ENCODE measurements at places on chromosomes 16 and 17.

DNA sequence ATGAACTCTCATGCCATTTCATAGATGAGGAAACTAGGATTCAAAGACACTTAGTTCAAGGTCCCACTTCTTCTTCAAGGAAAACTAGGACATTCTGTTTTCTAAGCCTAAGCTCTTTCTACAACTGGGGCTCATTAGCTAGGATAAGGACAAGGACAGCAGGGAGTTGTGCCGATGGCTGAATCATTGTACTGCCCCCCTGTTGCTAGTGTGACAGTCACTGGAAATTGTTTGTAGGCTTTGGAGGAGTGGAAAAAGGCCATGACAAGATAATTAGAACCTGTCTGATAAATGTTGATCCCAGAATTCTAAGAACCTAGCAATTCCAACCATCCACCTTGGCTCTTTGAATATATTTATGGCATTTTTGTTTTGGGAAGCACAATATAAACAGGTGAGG is 445.7 kb downstream of the CDH8 start:
- no peak for DNase-seq

GRCh38 chr16:27813591-27813990 is 249.9 kb downstream of the GSG1L start:
- no peak for DNase-seq

- DNase-seq = no peak
Observed at GRCh38 chr17:79666111-79666510, 55.3 kb upstream of the RBFOX3 start.

- DNase-seq = no peak
Observed at GRCh38 chr16:1769402-1770300, 1.7 kb downstream of the NME3 start.

DNA sequence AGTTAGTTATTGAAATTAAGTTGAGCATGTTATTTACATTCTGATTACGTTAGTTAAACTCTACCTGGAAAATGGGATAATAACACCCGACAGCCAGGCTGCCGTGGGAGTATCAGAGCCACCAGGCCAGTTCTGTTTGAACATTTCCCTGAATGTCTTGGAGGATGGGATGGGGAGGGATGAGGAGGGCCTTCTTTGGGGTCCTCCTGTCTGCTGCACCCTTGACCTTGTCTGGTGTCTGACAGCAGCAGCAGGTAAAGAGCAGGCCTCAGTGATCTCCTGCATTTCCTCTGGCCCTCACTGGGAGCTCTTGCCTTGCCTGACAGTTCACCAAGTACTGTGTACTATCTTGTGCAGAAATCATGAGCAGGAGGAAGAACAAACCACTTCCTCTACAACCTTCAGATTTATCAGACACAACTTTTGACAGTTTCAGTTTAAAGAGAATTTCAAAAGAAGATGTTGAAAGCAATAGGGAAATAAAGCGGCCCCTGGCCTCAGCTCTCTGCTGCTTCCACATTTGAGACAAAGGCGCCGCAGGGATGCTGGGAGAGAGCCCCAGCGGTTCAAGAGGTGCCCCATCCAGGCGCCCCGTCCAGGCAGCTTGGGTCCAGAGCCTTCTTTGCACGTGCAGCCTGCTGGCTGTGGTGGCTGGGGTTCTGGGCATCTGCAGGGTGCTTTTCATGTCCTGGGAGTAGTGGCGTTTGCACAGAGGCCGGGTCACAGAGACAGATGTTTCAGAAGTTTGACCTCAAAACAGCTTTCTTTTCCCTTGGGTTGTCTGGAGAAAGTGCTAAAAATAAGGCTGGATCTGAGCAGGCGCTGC is 25.3 kb downstream of the CMIP start:
- DNase-seq = peak; percentile 92

- DNase-seq = peak; percentile 98
Observed at GRCh38 chr17:62065611-62066468, 762 bp upstream of the MED13 start.

DNA sequence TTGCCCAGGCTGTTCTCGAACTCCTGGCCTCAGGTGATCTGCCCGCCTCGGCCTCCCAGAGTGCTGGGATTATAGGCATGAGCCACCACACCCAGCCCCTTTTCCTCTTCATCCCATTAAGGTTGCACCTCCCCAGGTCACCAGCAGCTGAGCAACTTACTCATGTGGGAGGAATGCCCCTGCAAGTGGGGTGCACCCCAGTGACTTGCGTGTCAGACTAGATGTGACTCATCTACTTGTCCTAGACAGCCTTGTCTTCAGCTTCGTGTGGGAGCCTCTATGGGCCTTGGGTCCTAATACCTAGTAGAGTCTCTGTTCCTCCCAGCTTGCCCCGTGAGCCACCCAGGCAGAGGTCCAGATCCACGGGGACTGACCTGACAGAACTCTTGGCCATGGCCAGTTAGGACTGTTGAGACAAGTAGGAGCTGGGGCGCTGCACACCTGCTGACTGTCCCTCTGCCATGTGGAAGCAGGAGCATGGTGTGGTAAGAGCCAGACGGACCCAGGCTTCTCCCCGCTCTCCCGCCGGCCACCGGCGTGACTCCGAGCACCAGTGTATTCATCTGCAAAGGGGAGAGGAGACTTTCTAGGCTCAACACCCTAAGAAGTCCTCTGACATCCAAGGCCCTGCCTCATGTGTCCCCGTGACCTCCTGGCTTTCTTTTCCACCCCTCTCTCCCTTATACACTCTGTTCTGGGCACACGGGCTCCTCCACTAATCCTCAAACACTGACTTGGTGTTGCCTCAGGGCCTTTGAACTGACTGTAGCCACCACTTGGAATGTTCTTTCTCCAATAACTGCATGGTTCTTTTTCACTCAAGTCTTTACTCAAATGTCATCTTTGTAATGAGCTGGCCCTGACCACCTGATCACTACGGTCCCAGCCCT is 11.6 kb upstream of the CBX4 start:
- DNase-seq = no peak

DNA sequence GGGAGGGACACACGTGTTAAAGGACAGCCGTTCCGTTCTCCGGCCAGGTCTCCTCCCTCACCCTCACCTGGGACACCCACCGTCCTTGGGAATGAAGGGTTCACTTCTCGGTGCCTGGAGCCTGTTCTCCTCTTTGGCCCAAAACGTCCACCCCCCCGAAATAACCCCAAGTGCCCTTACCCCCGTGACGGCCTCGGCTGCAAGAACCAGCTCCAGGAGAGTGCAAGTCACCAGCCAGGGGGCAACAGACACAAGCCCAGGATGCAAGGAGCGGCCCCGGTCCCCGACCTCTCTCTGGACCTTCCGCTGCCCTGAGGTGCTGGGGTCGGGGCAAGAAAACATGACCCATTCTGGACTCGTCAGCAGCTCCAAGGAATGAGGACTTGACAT is 20.0 kb upstream of the UBE2I start:
- no peak for DNase-seq

DNA sequence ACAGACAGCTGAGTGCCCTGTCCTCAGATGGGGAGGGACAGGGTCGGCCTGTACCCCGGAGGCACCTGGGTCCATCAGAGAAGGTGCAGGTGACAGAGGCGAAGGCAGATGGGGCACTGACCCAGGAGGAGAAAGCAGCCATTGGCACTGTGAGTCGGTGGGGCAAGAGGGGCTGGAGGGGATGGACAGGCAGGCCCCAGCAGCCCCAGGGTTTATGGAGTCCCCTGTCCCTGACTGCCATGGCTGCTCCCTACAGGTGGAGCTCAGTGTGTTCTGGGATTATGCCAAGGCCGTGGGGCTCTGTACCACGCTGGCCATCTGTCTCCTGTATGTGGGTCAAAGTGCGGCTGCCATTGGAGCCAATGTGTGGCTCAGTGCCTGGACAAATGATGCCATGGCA is 32.1 kb downstream of the ANKRD40 start:
- no peak for DNase-seq

GRCh38 chr17:3957735-3958599 is 6.3 kb downstream of the ATP2A3 start:
- no peak for DNase-seq

- no peak for DNase-seq
Observed at GRCh38 chr17:74217888-74218287, 4.5 kb downstream of the TTYH2 start.

DNA sequence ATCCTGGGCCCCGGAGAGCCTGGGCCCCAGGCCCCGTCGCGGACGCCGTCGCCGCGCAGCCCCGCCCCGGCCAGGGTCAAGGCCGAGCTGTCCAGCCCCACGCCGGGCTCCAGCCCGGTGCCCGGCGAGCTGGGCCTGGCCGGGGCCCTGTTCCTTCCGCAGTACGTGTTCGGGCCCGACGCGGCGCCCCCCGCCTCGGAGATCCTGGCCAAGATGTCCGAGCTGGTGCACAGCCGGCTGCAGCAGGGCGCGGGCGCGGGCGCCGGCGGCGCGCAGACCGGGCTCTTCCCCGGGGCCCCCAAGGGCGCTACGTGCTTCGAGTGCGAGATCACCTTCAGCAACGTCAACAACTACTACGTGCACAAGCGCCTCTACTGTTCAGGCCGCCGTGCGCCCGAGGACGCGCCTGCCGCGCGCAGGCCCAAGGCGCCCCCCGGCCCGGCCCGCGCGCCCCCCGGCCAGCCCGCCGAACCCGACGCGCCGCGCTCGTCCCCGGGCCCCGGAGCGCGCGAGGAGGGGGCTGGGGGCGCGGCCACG is 36.8 kb upstream of the ZC3H18 start:
- no peak for DNase-seq

DNA sequence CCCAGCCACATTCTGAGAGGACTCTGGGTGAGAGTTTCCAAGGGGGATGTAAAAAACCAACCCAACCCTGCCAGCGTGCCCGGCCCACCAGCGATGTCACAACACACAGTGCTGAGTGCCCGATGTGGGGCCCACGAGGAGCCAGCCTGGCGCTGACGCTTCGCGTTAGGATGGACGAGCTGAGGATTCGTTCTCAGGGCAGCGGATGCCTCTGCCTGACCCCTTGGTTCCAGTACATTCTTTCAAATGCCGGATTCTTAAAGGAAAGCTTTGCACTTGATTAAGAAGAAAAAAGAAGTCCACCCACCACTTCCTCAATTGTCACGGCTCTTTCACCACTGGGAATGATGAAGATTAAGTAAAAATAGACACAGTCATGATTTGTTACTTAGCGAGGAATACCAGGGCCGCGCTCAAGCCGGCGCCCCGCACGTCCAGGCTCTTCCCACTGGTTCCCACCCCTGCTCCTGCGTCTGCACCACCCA is 79.4 kb downstream of the IRF8 start:
- no peak for DNase-seq

GRCh38 chr16:24748242-24748641 is 18.8 kb downstream of the TNRC6A start:
- DNase-seq = peak; percentile 54

Measured in OCI-M1 (cell line).